ENCODE measurements at places on chromosomes 5 and 9.

DNA sequence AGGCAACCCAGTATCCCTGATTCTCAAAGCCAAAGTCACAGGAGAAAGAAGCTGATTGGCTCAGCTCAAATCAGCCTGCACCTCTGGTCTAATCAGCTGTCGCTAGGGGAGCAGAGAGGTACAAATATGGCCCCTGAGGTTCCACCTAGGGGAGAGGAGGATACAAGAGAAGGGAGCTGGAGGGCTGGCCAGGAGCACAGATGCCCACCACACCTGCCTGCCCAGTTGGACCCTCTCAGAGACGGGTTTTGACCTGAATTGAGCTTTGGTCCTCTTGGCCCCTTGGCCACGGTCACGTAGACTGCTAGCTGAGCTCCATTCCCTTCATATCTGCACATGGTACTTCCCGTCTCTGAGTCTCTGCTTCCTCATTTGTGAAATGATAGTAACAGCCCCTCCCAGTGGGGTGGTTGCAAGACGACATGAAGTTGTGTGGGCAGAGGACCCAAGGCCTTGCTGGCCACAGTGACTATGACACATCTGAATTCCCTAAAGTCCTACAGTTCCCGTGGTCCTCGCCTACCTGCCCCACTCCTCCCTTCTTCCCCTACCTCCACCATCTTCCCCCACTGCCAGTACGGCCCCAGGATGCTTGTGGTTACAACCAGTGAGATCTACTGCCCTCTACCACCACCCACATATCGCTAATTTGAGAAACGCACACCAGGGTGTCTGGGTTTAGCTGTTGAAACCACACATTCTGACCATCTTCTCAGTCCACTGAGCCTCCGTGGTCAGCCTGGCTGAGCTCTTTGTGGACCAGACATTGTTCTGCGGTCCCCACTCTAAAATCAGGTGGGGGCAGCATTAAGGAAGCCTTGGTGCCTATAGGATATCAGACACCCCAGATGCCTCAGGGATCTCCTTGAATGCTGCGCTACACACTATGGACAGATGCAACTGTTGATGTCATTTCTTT is 60.3 kb upstream of the NEK6 start:
- DNase-seq, result no peak

GRCh38 chr5:132686193-132686592 is 12.4 kb downstream of the IL4 start:
- no peak for DNase-seq

DNA sequence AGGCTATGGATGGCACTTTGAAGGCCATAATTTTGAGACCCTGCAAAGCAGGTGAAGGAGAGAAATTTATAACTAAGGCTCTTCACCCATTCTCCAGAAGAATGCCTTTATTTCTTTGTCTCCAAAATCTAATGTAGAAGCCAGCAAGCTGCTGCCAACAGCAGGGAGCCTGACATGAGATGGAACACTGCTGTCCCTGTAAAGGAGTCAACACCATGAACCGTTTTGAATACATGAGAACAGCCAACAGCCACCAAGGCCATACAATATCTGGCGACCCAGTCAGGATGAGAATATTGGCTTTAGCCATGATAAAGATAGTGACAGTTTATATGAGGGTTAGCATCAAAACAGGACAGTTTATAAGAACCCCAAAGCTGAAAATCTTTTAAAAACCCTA is 121.2 kb upstream of the LIFR start:
- no peak for DNase-seq

DNA sequence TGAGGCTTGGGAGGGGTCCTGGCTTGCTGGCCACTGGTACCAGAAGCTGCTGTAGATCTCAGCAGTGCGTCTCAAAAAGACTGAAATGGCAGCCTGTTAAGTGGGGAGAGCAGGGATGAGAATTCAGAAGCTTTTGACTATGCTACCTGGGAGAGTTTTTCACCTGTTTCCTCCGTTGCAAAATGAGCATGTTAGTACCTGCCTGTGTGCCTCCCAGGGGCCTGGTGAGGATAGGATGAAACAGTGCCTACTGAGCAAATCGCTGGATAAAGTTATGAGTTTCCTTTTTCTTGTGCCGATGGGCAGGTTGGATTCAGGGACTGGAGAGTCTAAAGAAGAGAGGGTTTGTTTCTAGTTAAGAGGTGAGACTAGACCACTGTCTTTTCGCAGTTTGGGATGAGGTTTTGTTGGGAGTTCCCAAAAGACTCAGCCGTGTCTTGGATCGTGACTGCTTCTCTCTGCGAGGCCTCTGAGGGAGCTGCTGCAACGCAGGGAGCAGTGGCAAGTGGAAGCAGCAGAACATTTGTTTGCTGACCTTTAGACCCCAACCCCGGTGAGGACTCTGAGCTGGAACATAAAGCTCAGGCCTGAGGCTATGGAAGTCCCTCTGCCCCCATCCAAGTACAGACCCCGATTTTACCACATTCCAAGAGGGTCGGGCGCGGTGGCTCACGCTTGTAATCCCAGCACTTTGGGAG is 1.4 kb downstream of the RALGPS1 start:
- DNase-seq, result no peak

DNA sequence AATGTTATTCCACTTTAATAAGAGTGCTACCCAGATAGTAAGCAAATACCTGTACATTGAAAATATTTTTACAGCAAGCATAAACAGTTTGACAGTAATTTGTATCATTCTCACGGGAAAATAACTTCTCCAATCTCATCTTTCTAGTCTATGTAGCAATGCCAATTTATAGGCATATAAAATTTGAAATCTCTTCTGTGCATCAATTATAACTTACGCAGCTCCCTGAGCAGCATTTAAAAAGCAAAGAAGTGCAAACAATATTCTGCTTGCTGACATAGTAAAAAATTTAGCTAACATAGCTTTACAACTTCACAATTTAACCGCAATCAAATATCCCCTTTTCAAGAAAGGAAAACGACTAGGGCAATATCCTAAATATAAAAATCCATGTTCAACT is 257.3 kb downstream of the FBXL17 start:
- DNase-seq, result no peak

DNA sequence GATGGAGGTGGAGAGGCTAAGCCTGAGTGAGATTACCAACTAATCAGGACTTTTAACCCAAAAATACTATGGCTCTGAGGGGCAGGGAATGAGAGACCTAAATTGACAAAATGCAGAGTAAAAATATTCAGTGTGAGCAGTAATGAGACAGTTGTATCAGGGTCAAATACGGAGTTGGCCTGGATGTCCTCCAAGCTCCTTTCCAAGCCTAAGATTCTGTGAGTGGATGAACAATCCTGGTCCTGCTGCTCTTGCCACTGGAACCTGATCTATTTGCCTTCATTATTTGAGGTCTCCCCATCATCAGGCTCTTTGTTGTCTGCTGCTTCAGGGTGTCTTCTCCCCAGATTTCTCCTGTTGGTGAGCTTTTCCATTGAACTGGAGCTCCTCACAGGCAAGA is 1.1 kb downstream of the PDCD1LG2 start:
- DNase-seq, result no peak

GRCh38 chr5:10109299-10109698 is 140.4 kb downstream of the ATPSCKMT start:
- no peak for DNase-seq

DNA sequence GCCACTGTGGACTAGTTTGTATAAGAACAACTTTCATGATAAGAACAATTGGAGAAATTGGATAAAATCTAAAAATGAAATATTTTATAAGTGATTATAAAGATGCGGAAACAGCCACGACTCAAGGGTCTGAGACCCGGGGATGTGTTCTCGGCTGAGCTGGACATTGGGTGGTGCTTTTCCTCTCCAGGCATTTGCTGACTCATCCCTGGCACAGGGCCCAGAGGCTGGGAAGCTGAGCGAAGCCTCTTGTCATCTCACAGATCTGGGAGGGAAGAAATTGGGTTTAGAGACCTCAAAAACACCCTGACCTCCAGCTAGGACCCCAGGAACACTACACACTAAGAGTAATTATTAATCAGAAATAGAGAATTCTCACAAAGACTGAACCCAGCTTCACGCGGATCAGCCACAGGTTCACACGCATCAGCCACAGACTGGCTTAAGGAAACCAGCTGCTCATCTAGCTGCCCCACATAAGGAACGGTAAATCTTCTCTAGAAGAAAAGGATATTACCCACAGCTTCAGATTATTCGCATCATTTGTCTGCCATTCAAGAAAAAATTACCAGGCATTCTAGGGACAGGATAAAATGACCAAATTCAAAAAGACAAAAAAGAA is 2.8 kb upstream of the OR2V1 start:
- no peak for DNase-seq
